Muscle of arm (tissue), 14 donors: ENCODE measurements at places on chromosomes 4 and X. TPM values are rescaled to one million over a fixed set of nuclear protein-coding genes. Genes with fewer than 3 reads are reported as not detected.

DNA sequence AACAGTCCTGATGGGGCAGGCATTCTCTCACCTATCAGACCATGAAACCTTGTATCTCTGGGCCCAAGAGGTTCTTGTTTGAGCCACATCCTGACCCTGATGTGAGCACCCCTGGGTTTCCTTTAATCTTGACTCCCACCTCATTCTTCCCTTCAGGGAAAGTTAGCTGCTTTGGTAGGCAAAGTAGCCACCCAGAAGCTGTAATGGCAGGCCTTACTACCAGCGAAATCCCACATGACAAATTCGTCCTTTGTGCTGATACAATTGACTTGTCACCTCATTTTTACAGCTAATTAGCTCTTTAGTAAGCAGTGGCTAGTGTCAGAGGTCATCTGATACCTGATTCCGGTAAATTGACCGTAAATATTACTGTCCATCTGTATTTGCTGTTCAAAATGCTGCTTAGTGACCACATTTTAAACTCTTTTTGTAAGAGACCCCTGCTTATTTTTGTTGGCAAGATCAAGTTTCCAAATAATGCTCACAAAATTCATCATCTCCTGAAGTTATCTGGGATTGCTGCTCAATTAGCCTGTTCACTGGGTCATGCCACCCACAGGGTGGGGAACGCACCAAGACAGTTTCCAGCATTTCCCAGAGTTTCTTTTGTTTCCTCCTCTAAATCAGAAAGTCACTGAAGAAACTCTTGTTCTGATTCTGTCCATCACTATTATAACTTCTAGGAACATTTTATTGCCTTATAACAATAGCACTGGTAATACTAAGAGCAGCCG, 329.7 kb downstream of the GPAT3 start:
- DNase-seq, result no peak

DNA sequence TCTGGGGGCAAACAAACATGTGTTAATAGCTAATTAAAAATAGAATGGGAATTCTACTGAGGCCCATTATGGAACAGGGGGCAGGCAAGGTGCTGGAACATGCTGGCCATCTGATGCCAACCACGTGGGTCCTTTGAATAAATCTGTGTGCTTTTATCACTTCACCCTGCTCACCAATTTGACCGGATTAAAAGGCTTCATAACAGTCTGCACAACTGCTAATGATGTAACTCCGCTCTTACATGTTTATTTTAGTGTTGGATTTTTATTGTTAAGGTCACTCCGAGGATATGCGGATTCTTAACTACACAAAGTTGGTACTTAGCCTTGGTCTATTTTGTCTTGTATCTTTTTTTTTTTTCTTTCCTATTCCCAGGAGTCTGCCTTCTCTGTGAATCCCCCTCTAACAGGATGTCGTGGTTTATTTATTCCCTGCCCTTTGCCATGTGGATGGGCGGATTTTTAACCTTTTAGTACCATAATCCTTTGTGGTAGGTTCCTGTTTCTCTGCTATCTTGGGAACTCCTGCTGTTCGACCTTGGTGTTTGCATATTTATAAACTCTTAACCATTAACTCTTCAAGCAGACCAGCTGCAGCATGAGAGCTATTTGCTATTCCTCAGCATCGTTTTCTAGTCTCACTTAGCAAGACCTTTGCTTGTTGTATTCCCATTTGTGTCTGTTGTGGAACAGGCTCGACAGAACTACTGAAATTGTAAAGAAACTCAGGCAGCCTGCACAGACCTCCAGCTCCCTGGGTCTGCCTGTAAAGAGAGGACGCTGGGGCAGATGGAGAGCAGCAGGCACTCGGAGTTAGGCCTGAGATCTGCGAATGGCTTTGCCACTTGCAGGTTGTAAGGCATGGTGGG, 38.0 kb downstream of the TRIM2 start:
- DNase-seq, result no peak

DNA sequence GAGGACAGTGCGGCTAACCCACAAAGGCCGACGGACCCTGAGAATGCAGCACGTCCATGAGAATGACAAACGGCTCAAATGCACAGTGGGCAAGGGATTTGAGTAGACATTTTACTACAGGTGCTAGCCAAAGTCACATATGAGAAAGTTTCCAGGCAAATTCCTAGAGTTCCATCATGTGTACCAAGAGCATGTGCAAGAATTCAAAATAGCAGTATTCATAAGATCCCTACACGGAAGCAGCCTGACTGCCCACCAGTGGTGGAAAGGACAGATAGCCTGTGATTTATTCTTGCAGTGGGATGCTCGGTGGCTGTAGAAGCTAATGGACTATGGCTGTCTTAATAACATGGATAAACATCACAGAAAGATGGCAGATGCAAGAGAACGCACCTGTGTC, 68.0 kb downstream of the RGS12 start:
- no peak for DNase-seq

DNA sequence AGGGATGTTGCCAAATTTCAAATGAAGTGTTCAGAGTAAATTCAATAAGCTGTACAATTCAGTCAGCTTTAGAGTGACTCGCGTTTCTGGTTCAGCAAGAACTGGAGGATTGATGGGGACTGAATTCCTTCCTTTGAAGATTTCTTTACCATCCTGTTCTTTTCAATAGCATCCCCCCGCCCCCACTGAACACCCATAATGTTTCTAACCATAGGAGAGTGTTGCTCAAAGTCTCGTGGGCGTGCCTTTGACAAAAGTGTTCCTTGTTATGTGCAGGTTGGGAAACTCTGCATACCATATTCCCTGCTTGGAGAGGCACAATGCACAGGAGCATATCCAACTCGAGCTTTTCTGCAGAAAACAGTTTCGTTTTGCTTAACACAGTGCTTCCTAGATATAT, 323.5 kb upstream of the CASK start:
- no peak for DNase-seq

GRCh38 chr4:119971431-119972084, 95.1 kb downstream of the MAD2L1 start:
- no peak for DNase-seq

- no peak for DNase-seq
These were observed 16.8 kb downstream of the RASGEF1B start for GRCh38 chr4:81454948-81455347.

DNA sequence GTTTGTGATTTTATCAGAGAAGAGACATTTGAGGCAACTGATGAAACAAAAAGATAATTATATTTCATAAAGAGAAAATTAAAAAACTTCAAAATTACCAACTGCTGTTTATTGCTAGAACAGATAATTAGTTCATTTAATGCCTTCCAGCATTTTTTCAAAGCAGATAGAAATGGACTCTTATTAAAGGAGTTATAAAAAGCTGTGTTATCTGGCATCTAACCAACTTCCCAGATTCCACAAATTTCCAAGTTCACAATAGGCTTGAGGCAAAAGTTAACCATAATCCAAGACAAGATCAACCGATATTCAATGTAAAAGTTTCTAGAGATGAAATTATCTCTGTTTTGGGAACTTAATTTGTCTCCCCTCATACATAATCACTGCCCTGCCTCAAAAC, 152.4 kb downstream of the TSPAN5 start:
- no peak for DNase-seq

Gene NXF3
- polyA plus RNA-seq, result not detected

Gene CLDN34
- polyA plus RNA-seq, result not detected

Gene PCSK1N
- 0.43 TPM for polyA plus RNA-seq

Gene XIAP
- polyA plus RNA-seq, result 30.6 TPM

Gene FAT4
- 16.6 TPM for polyA plus RNA-seq
